ENCODE measurements at places on chromosomes 5 and 9.

- no peak for DNase-seq
These were observed 56.5 kb upstream of the RAI14 start for GRCh38 chr5:34599471-34600117.

DNA sequence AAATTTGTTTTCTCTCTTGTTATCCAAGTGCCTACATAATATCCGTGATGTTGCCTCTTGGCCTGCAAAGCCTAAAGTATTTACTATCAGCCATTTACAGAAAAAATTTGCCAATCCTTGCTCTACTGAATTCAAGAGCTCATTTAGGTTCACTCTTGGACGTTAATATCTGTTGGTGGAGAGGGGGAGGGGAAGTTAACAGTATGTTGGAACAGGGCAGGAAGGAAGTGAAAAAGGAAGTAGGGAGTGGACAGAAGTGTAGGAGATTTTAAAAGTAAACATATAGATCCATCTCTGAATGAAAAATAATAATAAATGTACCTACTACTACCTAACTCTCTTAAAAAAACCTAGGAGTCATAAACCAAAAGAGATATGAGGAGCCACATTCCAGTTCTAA is 32.8 kb downstream of the ZNF608 start:
- DNase-seq = no peak

GRCh38 chr5:71587766-71588532 is 809 bp downstream of the MCCC2 start:
- no peak for DNase-seq

DNA sequence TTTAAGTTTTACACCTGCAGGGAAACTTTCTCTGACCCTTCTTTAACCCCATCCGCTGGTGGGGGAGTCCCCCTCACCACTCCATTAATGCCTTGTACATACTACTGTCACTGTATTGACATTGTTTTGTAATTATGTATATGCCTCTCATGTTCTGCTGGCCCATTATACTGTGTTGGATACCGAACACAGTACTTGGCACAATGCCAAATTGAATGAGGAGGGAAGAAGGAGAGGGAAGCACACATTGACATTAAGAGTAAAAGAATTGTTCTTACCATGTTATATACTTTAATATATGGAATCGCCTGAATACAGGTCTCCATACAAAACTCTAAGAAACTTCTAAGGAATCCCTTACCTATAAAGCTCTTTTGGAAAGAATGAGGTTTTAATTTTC is 73.6 kb upstream of the GRHPR start:
- DNase-seq = no peak

GRCh38 chr9:120505186-120505585 is 74.8 kb downstream of the CDK5RAP2 start:
- no peak for DNase-seq

- no peak for DNase-seq
These were observed 7.7 kb upstream of the OCLN start for GRCh38 chr5:69484891-69485290.

- DNase-seq = no peak
These were observed 111.2 kb downstream of the ADAMTS2 start for GRCh38 chr5:179233909-179234562.

DNA sequence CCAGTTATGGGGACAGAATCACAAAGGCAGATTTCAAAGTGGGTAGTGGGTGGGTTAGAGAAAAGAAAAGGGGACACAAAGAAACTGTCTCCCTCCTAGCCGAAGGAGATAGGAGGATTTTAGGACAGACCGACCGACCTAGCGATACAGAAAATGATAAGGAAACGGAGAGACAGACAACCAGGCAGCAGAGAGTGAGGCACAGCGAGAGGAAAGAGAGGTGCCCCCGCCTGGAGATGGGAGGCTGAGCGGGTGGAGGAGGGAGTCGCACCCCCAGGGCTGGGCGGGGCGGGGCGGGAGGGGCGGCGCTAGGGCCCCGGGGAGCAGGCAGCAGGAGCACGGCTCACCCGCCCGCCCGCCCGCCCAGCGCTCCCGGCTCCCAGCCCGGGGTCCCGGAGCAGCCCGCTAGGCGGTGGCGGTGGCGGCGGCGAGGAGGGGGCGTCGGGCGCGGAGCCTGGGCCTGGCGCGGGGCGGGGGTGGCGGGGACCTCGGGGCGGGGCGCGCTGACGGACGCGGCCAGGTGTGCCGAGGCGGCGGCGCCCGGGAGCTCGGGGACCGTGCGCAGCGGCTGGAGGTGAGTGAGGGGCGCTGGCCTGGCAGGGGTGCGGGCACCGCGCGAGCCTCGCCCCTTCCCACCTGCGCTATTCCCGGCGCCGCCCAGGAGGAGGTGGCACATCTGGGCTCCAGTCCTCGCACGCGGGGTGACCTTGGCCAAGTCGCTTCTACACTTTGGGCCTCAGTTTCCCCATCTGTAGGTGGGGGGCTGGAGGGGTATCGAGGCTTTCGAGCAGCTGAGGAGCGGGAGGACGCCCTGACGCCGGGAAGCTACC is 15.9 kb upstream of the SYNPO start:
- DNase-seq = peak; percentile 17

DNA sequence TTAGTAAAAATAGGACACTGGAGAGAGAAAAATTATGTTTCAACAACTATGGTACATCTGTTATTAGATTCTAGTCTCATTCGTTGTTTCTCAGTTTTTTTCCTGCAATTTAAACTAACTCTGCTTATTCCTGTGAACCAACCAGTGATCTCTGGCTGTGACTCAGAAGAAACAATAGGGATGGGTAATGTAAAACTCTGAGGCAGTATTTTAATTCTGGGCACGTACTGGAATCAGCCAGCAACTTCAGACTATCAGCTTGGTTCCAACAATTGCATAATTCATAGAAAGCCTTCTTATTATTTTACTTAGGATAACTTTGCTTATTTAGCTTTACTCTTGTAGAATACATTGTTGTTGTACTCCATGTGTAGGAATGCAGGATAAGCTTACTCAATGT is 28.8 kb downstream of the MLLT3 start:
- no peak for DNase-seq

DNA sequence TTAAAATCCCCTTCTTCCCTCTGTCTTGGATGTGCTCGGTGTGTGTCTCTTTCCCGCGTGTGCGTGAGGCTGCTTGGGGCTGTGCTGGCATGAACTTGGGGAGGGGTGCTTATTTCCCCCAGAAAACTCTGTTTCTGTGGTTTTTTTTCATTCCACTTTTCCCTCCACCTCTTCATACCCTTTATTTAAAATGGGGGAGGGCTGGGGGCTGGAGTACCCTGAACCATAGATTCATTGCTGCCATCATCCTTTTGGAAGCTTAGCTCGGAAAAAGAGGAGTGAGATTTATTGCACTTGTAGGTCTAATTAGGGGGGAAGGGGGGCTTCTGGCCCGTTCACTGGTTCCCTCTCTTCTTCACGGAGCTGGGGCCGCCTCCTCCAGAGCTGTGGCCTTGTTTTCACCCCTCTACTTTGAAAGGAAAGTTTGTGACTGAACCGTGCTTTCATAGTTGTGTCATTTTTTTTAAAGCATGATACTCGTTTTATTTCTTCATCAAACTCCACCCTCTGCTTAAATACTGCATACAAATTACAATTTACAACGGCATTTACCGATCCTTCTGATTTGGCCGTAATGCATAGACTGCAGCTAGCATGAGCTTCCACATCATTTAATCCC is 2.9 kb downstream of the NR2F1 start:
- DNase-seq = no peak

GRCh38 chr9:72588336-72588735 is 66.9 kb downstream of the TMC1 start:
- no peak for DNase-seq

- DNase-seq = no peak
These were observed 136.2 kb upstream of the IRX2 start for GRCh38 chr5:2887481-2888348.

DNA sequence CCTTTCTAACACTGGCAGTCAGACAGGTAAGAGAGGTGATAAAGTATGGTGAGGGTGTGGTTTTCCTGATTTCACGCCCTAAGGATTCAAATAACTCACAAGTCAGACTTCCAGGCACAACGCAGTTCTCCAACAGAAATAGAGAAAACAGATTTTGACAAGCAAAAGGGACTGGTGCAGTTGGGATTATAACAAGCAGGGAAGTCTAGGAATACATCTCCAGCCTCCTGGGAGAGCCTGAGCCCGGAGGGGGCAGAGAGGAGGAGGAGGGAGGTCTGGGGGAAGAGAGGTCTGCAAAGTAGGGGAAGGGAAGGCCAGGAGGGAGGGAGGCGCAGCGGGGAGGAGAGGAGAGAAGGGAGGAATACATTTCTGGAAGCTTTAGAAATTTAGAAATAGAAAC is 1.6 kb downstream of the CMBL start:
- DNase-seq = no peak

- DNase-seq = no peak
These were observed 4.3 kb upstream of the MXD3 start for GRCh38 chr5:177316005-177316404.

GRCh38 chr5:73126381-73126780 is 6.0 kb downstream of the TMEM171 start:
- DNase-seq = no peak

GRCh38 chr5:24547132-24547531 is 97.6 kb downstream of the CDH10 start:
- DNase-seq = no peak

DNA sequence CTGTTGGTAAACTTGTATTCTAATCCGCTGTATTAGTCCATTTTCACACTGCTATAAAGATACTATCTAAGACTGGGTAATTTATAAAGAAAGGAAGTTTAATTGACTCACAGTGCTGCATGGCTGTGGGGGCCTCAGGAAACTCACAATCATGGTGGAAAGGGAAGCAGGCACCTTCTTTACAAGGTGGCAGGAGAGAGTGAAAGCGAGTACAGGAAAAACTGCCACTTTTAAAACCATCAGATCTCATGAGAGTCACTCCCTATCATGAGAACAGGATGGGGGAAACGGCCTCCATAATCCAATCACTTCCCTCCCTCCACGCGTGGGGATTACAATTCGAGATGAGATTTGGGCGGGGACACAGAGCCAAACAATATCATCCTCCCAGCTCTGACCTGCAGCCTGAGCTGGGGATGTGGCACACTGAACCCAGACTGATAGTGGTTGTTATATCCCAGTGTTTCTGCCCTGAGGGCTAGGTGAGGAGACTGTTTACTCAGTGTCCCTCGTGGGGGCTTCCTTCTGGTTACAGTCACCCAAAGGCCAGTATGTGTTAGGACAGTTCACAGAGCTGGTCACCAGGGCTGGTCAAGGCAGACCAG is 488.3 kb downstream of the KDM4C start:
- no peak for DNase-seq

DNA sequence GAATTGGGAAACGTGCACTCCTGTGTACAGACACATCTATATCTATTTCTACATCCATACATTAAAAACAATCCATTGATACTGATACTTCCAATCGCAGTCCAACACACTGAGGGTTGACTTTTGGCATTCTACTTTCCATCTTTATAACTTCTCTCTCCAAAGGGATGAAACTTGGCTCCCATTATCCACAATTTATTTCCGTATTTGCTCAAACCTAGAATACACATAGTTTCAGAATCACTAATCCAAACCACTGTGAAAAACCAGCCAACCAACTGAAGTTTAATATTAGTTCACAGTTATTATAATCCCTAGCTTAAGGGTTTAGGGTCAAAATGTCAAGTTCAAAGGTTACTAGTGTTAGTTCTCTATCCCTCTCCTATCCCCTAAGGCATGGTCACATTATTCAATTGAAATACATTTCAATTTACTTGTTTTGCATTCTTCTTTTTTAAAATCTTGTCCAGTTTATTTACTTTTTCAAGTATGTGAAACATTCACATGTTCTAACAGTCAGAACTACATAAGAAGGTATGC is 156.5 kb downstream of the MED27 start:
- DNase-seq = no peak

GRCh38 chr5:94903726-94904125 is 285.3 kb downstream of the SLF1 start:
- DNase-seq = no peak

- DNase-seq = no peak
These were observed 27.6 kb upstream of the SPATA31E1 start for GRCh38 chr9:87855061-87855460.

GRCh38 chr9:91042541-91042940 is 240.9 kb downstream of the SYK start:
- DNase-seq = no peak

DNA sequence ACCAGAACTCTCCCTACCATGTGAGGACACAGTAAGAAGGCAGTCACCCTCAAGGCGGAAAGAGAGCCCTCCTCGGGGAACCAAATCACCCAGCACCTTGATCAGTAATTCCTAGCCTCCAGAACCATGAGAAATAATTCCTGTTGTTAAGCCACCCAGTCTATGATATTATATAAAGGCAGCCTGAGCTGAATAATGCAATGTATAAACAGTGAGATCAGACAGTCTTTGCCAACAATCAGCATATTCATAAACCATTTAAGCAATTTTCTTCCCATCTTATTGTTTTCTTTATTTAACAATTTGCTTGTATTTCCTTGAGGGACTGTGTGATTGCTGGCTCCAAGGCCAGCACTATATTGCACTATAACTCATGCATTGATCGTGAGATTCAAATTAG is 144.4 kb upstream of the DAPK1 start:
- DNase-seq = no peak

- no peak for DNase-seq
These were observed 20.8 kb downstream of the RETREG1 start for GRCh38 chr5:16595881-16596580.

GRCh38 chr5:142097681-142098080 is 10.9 kb upstream of the NDFIP1 start:
- no peak for DNase-seq

GRCh38 chr5:147773587-147773986 is 8.9 kb downstream of the JAKMIP2 start:
- no peak for DNase-seq

GRCh38 chr9:134243778-134244467 is 79.6 kb upstream of the RNU6ATAC start:
- peak; percentile 45 for DNase-seq

- DNase-seq = no peak
These were observed 145.3 kb downstream of the CACNA1B start for GRCh38 chr9:138022756-138023393.

DNA sequence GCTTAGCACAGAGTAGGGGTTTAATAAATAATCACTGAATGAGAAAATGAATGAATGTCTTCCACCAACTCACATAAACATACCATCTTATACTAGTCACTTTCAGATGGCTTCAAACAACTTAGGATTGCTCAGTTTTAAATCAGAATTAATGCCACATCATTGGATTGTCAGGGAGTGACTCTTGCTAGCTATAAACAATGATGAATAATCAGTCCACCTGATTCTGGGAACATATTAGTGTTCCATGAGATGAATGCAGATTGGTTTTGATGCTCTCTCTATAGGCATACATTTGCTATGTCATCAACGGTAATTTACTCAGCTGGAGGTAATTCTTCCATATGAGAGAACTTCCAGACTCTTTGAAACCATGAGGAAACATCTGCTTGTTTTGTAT is 97.4 kb downstream of the CDH9 start:
- no peak for DNase-seq

- DNase-seq = no peak
These were observed 298.0 kb upstream of the PAPPA start for GRCh38 chr9:115855458-115856133.
